ENCODE measurements at places on chromosomes 5 and 9.

GRCh38 chr9:18136354-18136994, 337.5 kb upstream of the ADAMTSL1 start:
- no peak for DNase-seq

- no peak for DNase-seq
Measured at GRCh38 chr9:109574061-109574882, 76.2 kb upstream of the PTPN3 start.

DNA sequence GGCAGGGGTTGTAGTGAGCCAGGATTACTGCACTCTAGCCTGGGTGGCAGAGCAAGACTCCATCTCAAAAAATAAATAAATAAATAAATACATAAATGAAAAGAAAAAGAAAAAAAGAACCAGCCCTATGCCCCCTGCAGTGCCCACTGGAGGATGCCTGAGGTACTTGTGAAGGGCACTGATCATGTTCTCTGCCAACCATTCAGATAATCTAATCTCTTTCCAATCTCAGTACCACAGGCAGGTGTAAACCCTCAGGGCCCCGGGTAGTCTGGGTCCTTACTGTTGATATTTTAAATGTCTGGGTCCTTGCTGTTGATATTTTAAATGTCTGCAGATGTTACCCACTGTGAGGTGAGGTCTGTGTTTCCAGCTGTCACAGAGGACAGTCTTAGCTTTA, 321.8 kb upstream of the ADCY2 start:
- no peak for DNase-seq

DNA sequence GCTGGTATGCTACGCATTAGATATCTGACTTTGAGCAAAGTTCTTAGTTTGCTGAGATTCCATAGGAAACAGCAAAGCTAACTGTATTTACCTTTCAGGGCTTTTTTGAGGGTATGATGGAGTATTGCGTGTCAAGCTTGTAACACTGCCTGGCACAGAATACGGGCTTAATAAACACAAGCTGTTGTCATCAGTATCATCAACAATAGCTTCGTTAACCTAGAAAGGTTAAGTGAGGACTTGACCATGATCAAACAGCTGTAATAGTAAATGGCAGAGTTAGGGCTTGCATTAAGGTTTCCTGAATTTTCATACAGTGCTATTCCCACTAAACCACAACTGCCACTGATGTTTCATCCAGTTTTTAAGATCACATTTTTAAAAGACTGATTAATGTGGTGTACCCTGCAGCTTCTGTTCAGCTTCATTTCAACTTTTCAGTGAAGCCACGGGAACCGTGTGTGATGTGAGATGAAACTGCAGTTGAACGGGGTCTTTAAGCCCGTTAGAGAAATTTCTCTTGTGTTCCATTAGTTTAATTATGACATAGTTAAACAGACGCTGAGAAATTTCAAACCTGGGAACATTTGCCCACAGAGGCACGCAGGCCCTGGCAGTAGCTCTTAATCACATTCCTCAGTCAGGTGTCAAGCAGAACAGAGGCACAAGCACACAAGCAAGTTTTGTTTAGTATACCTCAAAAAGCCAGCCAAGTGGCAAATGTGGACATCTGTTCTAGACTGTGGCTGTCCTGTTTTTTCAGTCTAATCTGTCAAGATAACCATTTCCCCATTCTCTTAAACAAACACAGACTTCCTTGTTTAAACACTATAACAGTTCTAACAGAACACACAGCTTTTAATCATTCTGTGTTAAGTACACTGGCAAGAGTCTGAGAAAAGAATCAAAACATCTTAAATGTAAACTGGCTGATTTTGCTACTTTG, 147.1 kb downstream of the ZNF608 start:
- no peak for DNase-seq

DNA sequence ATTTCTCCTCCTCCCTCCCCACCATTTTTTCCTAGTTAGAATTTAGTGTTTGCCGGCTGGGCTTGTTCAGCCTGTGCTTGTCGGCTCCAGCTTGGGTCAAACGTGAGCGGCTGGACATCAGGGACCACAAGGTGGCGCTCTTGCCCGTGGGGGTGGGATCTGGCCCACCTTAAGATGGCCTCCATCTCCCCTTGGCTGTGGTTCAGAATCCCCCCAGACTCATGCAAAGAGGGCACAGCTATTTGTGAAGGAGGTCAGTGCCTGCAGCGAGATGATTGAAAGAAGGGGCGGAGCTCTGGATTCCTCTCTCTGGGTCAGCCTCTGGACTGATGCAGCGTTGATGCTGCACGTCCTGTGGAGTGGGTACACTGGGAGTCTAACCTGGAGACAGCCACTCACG, 283.3 kb upstream of the TUT7 start:
- no peak for DNase-seq

GRCh38 chr5:157047898-157048297, 11.0 kb downstream of the HAVCR1 start:
- DNase-seq, result no peak

DNA sequence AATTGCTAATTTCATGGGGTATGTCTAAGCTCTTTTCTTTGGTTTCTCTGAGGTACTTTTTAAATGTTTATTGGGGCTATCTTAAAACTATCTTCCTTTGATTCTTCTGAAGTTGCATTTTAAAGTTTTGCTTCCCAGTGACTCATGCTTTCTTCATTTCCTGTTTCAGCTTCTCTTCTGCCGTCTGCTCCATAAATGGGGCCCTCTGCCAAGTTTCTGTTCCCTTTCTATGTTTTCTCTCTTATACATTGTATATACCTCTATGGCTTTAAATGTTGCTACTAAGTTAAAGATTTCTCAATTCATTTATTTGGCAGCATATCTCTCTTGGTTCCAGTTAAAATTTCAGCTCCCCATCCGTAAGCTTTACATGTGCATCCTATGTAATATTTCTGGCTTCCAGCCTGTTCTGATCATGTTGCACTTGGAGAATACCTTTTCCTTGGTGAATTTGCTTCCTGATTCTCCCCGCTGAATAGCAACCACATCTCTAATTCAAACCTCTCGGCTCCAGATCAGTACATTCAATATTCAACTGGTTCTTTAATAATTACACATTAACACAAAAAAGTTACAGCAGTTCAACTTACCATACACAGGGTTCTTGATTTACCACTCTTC, 125.3 kb downstream of the ST8SIA4 start:
- DNase-seq, result no peak

DNA sequence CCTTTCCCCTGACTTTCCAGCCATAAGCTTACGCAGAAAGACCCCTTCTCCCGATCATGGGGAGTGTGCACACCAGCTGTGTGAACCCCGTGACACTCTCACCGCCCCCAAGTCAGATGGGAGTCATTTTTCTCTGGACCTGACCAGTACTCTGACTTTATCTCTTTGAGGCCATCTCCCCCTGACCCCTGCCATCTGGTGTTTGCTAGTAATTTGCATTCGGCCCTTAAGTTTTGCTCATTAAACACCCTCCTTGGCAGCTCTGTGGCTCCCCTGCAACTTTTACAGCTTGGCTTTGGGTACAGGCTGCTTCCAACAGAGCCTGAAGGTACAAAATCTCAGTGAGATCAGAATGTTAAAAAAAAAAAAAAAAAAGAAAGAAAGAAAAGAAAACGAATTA, 43.9 kb downstream of the PDZD2 start:
- DNase-seq, result no peak

- DNase-seq, result no peak
Measured at GRCh38 chr5:33789567-33789957, 102.2 kb downstream of the ADAMTS12 start.

GRCh38 chr5:61402244-61402823, 70.3 kb downstream of the ZSWIM6 start:
- DNase-seq, result no peak

- no peak for DNase-seq
Measured at GRCh38 chr9:124723352-124723751, 47.8 kb downstream of the NR6A1 start.

GRCh38 chr5:61328791-61329549, 3.1 kb upstream of the ZSWIM6 start:
- DNase-seq, result no peak

DNA sequence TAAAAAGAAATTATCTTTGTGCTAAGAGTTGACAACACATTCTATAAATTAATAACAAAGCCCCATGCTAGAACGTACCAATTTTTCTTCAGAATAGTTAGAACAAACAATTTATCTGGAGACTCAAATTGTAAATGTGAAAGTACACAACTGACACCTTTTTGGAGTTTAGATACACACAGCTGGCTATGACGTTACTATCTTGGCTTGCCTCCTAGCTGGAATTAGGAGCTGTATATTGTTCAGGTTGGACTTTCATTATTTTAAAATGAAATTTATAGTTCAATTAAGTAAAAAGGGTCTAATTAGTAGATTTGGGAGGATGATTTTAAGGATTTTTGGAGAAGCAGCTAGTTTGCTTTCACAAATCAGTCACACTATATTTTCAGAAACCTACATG, 393.9 kb upstream of the RIOK2 start:
- no peak for DNase-seq

GRCh38 chr5:38807570-38808483, 38.0 kb upstream of the OSMR start:
- DNase-seq, result no peak

DNA sequence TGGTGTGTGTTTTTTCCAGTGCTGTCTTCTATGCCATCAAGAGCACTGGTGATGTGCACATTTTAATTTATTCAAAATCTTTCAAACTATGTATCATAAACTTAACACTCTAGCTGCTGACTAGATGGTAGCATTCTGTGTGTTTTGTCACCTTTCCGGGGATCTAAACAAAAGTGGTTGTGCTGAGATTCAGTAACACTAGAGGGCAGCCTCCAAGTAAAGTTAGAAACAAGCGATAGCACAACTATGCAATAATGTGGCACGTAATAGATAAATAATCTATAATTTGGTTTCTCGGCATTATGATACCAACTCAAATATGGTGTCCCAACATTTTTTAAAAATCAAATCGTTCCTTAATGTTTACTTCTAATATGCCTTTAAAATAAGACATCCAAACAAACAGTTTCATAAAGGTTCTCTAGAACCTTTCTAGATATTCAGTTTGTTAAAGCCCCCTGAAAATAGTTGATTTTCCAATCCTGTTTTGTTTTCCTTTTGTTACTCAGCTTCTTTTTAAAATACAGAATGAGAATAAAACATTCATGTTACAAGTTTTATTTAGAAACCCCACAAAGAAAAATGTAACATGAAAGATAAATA, 16.9 kb downstream of the SEMA6A start:
- DNase-seq, result no peak

DNA sequence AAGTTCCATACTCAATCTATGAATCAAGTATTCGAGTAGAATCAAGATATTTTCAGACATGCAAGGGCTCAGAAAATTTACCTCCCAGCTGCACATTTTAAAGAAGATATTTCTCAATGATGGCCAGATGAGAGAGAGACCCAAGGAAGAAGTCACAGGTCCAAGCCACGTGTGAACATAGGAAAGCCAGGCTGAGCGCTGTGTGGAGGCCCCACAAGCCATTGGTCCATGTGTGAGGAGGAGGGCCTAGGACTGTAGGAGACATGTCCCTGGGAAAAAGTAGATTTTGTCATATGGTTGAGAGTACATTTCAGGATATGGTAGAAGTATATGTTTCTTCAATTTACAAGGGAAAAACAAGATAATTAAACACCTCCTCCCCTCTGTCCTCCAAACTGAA, 115.8 kb upstream of the RPS23 start:
- no peak for DNase-seq

- no peak for DNase-seq
Measured at GRCh38 chr9:77954013-77954665, 77.5 kb downstream of the GNAQ start.

GRCh38 chr5:56402266-56403220, 169.4 kb upstream of the ANKRD55 start:
- no peak for DNase-seq

DNA sequence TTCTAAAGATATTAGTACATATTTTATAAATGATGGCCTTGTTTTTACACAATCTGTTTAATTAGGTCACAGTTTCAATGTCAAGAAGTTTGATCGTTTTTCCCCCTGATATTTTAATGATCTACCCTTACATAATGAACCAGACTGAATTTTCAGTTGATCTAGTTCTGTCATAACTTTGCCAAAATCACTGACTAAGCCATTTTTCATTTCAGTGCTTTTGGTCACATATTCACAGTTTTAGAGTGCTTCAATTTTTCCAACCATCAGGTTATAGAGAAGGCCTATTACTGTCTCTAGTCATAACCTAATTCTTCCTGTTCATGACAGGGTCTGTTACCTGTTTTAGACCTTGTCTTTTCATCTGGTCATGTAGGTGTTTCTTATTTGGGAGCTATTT, 577.9 kb upstream of the PTPRD start:
- no peak for DNase-seq

GRCh38 chr5:6176102-6176693, 202.1 kb downstream of the MED10 start:
- DNase-seq, result no peak

- no peak for DNase-seq
Measured at GRCh38 chr9:104872656-104873488, 55.1 kb downstream of the ABCA1 start.

- no peak for DNase-seq
Measured at GRCh38 chr5:147534172-147534951, 24.5 kb upstream of the DPYSL3 start.

GRCh38 chr9:79329861-79330260, 241.9 kb upstream of the TLE4 start:
- DNase-seq, result no peak

DNA sequence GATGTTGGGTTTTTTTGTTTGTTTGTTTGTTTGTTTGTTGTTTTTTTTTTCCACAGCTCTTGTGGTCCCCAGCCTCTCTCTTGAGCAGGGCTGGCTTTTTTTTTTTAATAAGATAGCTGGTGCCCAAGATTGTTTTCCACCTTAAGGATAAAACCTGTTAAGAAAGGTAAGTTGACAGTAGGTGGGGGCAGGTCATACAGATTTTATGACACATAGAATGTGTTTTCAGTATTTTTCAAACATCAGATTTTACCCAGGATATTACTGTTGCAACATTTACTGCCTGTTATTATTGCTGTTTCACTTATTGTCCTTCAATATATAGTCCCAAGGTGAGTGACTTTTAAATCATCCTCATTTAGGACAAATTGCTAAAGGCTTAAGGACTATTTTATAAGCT, 3.9 kb upstream of the IL7R start:
- DNase-seq, result no peak

- no peak for DNase-seq
Measured at GRCh38 chr5:180047667-180048066, 23.9 kb downstream of the RNF130 start.

- no peak for DNase-seq
Measured at GRCh38 chr5:73434907-73435306, 13.7 kb downstream of the FOXD1 start.

GRCh38 chr5:115419846-115420585, 123.6 kb upstream of the CCDC112 start:
- no peak for DNase-seq

- no peak for DNase-seq
Measured at GRCh38 chr5:154871734-154872133, 13.3 kb downstream of the CNOT8 start.

DNA sequence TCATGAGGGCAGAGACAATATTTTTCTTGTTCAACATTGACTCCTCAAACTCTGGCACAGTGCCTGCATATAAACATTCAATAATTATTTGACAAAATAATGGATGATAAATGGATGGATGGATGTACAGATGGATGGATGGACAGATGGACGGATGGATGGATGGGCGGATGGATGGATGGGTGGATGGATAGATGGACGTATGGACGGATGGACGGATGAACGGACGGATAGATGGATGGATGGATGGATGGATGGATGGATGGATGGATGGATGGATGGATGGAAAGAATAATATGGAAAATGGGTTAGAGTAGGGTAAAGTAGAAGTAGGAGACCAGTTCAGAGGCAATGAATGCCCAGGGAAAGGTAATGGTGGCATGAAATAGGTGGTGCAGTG, 589.2 kb downstream of the EBF1 start:
- DNase-seq, result no peak
